NCI-H2171 treated with DMSO at 0.1 percent for 48 hours (cell line): ENCODE measurements at places on chromosomes 2 and 18.

DNA sequence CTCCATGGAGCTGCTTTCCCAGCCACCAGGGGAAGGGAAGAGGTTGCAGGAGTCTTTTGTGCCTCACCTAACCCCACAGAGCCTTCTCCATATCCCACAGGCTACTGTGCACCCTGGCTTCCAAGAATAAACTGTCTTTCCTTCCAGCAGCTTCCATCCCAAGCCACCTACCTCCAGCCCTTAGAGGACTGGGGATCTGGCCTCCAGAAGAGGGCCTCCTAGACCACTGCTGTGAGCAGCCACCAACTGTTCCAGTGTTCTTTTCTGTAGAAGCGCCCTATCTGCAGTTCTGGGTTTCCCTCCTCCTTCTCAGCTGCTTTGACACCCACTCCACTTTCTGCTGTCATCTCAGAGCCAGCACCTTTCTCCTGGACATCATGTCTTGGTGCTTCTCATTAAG is 30.7 kb upstream of the REG3G start:
- DNase-seq: no peak

- DNase-seq: peak; percentile 41
Measured at GRCh38 chr2:109284826-109285225, 155.8 kb downstream of the SH3RF3 start.

GRCh38 chr2:58203018-58203417 is 38.1 kb downstream of the FANCL start:
- DNase-seq: no peak

- DNase-seq: peak; percentile 89
Measured at GRCh38 chr2:45242161-45242741, 233.0 kb upstream of the SIX2 start.

GRCh38 chr2:65790676-65790935 is 358.2 kb upstream of the SPRED2 start:
- DNase-seq: no peak

GRCh38 chr2:95023222-95023597 is 2.3 kb upstream of the MAL start:
- DNase-seq: peak; percentile 19

DNA sequence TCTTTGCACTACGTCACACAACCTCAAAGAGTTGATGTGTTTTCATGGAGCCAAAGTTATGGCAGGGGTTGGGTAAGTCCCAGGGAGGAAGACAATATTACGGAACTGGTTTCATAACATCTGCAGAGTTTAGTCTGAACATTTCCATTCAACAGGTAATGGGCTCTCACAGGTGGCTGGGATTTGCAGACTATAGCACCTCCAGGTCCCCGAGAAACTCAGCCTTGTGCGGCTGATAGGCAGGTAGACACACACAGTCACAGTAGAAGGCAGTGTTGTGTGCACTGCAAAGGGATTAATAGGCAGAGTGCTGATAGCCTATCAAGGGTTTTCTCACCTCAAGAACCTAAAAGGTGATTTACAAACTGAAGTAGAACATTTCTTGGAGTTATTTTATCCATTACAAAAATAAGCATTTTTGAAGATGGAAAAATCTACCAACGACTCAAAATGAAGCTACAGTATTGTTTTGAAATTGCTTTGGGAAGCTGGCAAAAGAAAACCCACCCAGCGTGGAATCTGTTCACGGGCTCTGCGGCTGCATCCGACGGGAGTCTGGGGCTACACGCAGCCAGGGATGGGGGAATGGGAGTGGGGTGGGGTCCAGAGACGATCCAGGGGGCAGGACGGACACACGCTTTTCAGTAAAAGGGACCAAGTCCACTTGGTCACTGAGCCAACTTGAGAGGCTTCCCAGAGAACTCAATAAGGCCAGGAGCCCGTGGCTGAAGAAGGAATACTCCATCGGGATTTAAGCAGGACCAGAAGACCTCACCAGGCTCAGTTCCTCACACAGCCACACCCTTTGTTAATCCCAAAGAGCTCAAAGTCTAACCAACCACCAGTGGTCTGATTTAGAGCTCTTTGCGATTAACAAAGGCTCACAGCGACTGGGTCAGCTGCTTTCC is 82.9 kb downstream of the CHRNA1 start:
- no peak for DNase-seq

GRCh38 chr2:174436351-174436750 is 40.8 kb downstream of the SCRN3 start:
- no peak for DNase-seq

GRCh38 chr2:38581193-38582147 is 21.3 kb downstream of the HNRNPLL start:
- DNase-seq: peak; percentile 46

GRCh38 chr18:23809415-23809814 is 120.2 kb downstream of the LAMA3 start:
- DNase-seq: no peak

GRCh38 chr18:5894611-5895298 is 567 bp downstream of the TMEM200C start:
- peak; percentile 67 for DNase-seq

GRCh38 chr2:172090044-172090961 is 5.0 kb downstream of the DLX1 start:
- DNase-seq: no peak

- DNase-seq: no peak
Measured at GRCh38 chr2:78568782-78569373, 456.6 kb upstream of the REG3G start.
